ENCODE measurements at places on chromosomes 2 and 18.

DNA sequence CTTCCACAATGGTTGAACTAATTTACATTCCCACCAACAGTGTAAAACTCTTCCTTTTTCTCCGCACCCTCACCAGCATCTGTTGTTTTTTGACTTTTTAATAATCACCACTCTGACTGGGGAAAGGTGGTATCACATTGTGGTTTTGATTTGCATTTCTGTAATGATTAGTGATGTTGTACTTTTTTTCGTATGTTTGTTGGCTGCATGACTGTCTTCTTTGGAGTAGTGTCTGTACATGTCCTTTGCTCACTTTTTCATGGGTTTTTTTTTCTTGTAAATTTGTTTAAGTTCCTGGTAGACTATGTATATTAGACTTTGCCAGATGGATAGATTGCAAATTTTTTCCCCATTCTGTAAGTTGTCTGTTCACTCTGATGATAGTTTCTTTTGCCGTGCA, 574.8 kb downstream of the KCNJ3 start:
- no peak for DNase-seq

DNA sequence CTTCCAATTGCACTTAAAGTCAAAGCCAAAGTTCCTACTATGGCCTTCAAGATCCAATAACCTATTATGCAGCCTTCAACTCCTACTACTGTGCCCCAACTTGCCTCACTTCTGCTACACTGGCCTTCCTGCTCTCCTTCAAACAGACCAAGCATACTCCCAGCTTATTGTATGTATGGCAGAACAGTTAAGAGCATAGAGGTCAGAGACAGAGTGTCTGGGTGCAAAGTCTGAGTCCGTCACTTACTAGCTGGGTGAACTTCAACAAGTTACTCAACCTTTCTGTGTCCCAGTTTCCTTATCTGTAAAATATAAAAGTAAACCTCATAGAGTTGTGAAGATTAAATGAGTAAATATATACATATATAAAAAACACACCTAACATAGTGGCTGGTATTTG, 37.2 kb downstream of the YES1 start:
- DNase-seq, result no peak

GRCh38 chr2:45273412-45274249, 264.4 kb upstream of the SIX2 start:
- no peak for DNase-seq

DNA sequence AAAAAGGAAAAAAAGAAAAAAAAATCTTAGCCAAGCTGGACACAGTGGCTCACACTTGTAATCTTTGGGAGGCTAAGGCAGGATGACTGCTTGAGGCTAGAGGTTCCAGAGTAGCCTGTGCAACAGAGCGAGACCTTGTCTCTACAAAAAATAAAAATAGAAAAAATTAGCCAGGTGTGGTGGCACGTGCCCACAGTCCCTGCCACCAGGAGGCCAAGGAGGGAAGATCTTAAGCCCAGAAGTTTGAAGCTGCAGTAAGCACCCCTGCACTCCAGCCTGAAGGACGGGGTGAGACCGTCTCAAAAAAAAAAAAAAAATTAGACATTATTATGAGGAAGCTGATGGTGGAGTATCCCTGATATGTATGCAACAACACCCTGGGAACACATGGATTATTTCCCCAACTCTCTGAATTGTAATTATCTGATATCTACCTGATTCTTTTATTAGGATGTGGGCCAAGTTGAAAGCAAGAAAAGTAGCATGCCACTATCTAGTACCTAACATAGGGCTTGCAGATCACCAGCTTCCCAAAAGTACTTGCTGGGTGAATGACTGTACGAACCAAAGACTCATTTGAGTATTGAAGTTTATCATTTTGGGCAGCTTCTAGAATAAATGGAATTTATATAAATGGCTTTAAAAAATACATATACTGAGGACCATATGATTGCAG, 140.9 kb downstream of the TCF4 start:
- no peak for DNase-seq

DNA sequence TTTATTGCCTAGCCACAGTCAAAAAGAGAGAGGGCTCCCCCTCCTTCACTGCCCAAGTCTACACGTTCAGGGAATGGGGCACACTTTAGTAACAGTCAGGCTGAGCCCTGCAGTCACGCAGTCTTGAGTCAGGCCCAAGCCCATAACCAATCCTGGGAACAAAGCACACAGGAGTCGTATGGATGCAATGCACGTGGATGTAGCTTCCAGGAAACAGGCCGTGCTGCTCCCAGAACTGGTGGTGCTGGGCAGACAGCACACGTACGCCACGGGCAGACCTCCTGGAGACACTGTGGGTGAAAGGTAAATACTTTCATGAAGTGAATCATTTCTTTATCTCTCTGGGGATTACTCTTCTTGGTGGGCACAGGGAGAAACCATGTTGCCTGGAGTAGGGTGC, 30.0 kb upstream of the MBP start:
- peak; percentile 24 for DNase-seq

- no peak for DNase-seq
These were observed 81.3 kb downstream of the VWC2L start for GRCh38 chr2:214492152-214492551.

DNA sequence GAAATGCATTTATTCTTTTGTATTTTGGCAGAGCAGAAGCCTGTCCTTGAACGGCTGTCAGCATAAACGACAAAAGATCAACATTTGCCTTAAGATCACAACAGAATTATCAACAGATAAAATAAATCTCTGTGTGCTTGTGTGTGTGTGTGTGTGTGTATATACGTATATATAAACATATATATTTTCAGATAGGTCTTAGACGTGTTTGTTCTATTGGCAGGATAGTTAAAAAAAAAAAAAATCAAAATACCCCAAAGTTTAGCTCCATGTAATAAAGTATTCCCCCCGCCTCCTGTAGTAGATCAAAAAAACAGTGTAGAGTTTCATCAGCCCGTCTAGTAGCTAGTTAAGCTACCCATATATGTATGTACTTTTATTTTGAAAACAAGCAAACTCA, 107.9 kb downstream of the CHN1 start:
- DNase-seq, result no peak

DNA sequence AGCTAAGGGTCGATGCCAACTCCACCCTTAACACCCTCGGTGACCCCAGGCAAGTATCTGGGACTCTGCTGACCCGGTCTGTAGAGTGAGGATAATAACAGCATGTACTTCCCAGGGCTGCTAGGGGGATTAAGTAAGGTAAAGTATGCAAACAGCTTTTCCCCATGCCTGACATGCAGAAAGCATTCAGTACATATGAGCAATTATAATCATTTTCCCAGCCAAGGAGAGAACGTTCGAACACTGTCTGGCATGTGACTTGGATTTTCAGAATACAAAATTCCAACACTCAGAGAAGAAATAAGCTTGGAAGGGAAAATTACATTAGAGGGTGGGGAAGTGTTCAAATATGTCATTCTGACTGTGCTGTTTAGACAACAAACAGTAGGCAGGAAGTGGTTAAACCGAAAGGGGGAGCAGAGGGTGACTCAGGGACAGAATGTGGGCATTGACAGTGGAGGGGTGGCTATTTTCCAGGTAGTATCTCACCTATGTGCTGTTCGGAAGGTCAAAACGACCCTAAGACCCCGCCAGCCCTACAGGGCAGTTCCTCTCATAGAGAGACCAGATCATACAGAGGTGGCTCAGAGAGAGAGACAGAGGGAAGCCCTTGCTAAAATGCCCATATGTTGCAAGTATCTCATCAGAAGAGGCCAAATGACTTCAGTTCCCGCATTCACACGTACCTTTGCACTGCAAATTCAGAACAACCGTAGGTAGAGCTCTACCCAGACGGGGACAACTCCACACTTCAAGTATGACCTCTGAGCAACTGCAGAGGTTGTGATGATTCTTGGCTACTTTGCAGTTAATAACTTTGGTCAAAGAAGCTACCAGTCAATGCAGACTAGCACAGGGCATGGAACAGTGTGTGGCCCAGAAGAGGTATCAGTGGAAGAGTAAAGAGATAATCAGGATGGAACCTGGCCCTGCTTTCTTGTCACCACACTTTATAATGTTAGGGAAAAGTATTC, 14.8 kb downstream of the ASPRV1 start:
- peak; percentile 70 for DNase-seq

- DNase-seq, result peak; percentile 38
These were observed 40.4 kb downstream of the NUP35 start for GRCh38 chr2:183164650-183165015.

- DNase-seq, result no peak
These were observed 728 bp downstream of the AUP1 start for GRCh38 chr2:74528600-74529356.

DNA sequence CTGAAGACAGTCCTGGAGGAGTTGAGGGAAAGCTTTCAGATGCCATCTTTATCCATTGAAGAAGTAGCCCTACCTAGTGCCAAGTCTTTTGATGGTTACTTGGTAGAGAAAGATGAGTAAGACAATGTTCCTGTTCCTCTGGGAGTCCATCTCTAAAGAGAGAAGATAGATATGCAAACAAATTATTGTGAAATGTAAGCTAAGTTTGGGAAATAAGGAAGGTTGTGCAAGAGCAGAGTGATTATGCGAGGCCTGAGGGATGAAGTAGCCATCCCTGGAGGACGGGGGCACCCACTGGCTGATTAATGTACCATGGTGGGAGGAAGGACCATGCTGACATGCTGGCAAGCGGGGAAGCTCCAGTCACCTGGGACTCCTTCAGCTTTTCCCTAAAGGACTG, 994 bp upstream of the DTNA start:
- peak; percentile 84 for DNase-seq

GRCh38 chr2:25332571-25332970, 9.2 kb downstream of the DNMT3A start:
- no peak for DNase-seq

DNA sequence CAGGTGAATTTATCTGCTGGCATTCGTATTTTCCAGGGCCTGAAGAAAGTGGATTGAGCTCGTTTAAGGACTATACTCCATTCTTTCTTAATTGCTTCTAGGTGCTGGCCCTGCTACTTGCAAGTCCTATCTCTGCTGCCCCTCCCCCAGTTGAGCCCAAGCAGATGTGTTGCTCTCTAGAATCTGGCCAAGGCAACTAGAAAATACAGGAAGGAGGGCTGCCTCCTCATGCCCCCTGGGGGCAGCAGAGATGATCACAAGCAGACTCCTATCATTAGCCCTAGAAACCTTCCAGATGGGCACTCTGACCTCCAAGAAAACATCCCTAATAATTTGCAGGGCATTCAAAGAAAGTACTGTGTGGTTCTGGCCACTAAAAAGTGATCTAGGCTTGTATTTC, 72.5 kb upstream of the CYP26B1 start:
- DNase-seq, result no peak

- DNase-seq, result no peak
These were observed 25.9 kb downstream of the HS1BP3 start for GRCh38 chr2:20624884-20625485.

DNA sequence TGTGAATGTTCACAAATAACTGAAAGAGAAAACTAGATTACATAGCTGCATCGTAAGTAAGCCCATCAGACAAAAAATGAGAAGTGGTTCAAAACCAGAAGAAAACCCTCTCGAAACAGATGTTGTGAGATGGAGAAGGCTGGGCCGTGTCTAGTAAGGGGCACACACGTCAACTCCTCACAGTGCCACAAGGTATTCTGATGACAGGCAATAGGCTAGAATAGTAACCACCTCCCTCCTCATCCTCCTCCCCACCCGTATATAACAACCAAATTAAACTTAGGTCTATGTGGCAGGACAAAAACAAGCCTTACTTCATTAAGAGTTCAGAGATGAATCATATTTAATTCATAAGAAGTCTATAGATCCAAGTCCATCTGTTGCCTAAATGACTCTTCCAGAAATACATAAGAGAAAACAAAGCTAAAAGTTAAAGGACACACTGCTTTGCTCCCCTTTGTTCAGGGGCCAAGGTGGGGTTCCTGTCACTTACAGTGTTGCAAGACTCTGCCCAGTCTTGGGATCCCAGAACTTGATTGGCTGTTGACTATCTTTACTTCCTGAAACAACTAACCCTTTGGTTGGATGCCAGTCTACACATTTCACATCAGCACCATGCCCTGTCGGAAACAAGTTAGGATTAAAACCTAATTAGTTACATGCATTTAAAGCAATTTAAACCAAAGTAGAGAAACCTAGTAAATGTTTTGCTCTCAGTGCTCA, 25.0 kb downstream of the SFT2D3 start:
- no peak for DNase-seq

- no peak for DNase-seq
These were observed 65.3 kb upstream of the AMMECR1L start for GRCh38 chr2:127951026-127951425.

GRCh38 chr2:239945751-239946561, 79.2 kb downstream of the NDUFA10 start:
- no peak for DNase-seq

- DNase-seq, result no peak
These were observed 864.2 kb downstream of the SLC4A3 start for GRCh38 chr2:220491670-220492069.

- no peak for DNase-seq
These were observed 6.4 kb downstream of the GALNT14 start for GRCh38 chr2:31131871-31132270.

GRCh38 chr2:238701341-238702206, 146.3 kb upstream of the TWIST2 start:
- DNase-seq, result no peak

GRCh38 chr2:236988690-236989624, 96.7 kb upstream of the COPS8 start:
- peak; percentile 37 for DNase-seq

- no peak for DNase-seq
These were observed 77.3 kb upstream of the MYCN start for GRCh38 chr2:15863089-15863488.

DNA sequence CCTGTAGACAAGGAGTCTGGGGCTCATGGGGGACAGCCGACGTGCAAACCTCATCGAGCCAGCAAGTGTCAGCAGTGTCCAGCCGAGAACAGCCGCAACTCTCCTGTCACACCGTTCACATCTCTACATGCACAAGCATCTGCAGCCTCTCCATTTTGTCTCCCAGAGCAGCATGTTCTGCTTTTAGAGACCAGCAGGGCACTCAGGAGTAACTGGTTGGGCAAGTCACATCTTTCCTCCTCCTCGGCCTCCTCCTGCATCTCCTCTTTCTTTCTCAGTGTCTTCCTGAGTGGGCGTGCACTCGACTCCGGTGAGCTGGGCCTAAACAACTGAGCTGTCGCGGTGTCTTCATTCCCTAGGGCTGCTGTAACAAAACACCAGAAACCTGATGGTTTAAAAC, 249.9 kb downstream of the SH3BP4 start:
- no peak for DNase-seq

DNA sequence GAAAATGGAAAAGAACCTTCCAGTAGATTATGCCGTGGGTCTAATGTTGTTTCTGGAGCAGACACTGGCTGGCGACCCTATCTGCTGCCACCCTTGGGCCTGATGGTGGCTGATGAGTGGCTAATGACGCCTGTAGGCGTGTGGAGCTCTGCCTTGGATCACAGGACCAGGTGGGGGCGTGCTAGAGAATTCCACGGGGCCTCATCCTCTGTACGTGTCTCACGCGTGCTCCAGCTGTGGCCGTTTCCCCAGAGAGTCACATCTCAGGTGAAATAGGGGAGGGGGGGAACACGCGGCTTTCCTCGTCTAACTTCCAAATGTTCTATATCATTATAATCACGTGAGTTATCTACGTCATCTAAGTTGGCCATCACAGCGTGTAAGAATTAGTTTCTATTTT, 160.9 kb upstream of the SMIM21 start:
- DNase-seq, result no peak

GRCh38 chr2:230262246-230262645, 36.7 kb downstream of the SP140 start:
- DNase-seq, result no peak
